ENCODE measurements at places on chromosomes 7 and 10.

DNA sequence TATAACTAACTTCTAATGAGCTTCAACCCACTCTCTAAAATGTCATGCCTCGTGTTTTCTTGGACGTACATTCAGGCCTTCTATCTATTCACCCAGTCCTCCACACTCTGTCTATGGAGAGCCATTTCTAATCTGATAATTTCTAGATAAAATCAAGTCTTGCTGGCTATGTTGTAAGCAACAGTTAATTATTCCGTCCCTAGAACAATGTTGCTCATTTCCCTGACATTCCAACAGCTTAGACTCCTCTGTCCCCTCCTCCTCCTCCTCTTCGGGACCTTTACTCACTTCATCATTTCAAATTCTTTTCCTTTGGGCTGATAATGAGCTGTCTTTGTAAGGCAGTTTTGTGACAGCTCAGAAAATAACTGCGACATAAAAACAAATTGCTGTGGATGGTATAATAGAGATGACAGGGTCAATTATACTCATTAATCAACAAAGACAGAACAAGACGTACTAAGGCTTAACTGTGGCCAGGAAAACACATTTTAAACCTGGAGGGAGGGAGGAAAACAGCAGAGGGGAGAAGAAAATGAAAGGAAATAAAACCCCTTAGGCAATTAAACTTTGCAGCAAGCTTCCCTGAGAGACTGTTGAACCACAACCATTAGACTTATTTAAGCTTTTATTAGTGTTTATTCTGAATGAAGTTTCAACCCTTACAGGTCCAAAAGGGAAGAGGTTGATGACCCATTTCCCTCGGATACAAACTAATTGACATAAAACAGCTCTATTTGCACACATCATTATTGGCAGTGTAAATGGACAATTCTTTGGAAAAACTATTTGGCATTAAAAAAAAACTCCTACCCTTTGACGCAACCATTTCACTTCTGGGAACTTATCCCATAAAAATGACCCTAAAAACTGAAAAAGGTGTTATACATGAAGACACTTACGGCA, 179.1 kb downstream of the SFMBT2 start:
- DNase-seq, result no peak

- DNase-seq, result no peak
Observed at GRCh38 chr7:50631639-50632038, 66.4 kb upstream of the DDC start.

DNA sequence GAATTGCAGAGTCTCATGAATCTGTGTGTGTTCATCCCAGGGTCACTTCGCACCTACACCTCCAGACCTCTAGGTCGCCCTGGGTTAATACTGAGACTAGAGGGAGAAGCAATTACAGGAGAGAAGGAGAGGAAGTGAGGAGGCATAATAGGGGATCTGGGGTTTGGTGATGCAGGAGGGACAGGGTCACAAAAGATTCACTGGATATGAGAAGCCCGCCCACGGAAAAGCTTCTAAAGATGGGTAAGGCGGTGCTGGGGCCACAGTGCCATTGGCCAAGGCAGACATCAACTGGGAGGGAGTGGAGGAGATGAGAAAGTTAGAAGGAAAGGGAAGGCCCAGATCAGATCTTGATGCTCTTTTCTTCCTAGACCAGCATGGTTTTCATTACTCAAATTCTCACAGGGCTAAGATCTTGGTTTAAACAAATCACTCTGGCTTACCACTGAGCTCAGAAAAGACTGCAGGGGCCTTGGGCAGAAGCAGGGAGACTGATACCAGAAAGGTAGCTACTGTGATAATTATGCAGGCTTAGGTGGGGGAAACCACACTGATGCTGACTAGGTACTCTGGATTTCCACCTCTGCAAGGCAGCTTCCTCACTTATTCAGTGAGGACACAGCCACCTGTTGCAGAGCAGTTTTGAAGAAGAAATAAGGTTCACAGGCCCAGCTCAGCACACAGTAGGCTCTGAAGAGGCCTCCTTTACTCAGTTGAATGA, 17.4 kb upstream of the ZNF273 start:
- no peak for DNase-seq

- DNase-seq, result no peak
Observed at GRCh38 chr10:121078672-121079102, 227.5 kb downstream of the WDR11 start.

- DNase-seq, result no peak
Observed at GRCh38 chr10:53687800-53688199, 915.2 kb upstream of the MBL2 start.

DNA sequence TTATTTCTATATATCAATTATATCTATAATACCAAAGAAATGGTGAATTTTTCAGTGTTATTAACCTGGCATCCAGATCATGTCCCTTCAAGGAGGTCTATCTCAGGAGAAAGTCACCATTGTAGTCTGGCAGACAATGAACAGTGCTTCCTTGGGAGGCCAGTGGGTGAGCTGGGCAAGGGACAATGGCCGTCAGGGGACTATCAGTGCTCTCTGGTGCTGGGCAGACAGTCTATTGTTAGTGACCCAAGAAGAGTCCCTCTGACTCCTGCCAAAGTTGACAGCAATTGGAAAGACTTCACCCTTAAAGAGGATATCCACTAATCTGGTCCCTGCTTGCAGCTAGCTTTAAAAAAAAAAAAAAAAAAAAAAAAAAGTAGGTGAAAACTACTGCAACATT, 7.1 kb downstream of the JAZF1 start:
- no peak for DNase-seq

DNA sequence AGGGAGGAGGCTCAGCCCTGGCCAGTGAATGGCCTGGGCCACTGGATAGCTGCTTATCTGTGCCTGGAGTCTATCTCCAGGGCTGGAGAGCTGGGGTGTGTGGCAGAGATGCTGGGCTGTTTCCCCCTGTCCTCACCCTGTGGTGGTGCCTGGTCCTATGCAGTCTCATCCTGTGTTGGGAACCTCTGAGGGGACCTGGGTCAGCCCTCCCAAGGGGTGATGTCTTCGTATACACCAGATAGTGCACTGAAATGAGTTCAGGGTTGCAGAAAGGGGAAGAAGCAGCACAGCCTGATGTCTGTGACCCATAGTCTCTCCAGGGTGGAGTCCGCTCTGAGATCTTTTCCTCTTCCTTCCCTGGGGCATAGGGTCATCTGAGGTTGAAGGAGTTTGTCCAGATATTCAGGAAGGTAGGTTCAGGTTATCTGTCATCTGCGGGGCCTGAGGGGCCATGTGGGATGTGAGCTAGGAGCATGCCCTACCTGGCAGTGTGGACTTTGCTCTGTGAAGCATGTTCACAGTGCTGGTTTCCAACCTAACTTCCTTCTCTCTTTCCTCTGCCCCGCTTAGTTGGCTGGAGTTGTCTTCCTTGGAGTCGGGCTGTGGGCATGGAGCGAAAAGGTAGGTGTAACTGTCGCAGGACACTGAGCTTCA, 33.4 kb upstream of the SH2D4B start:
- DNase-seq, result no peak

All from stimulated activated CD8-positive, alpha-beta memory T cell treated with anti-CD3 and anti-CD28 coated beads, Interleukin-4, amount 100 ng/mL, for 24 hours (primary cell).